ENCODE measurements at places on chromosomes 11 and 22. TPM values are rescaled to one million over a fixed set of nuclear protein-coding genes. Genes with fewer than 3 reads are reported as not detected.

GRCh38 chr22:45224331-45224730 is 16.4 kb downstream of the KIAA0930 start:
- no peak for DNase-seq

DNA sequence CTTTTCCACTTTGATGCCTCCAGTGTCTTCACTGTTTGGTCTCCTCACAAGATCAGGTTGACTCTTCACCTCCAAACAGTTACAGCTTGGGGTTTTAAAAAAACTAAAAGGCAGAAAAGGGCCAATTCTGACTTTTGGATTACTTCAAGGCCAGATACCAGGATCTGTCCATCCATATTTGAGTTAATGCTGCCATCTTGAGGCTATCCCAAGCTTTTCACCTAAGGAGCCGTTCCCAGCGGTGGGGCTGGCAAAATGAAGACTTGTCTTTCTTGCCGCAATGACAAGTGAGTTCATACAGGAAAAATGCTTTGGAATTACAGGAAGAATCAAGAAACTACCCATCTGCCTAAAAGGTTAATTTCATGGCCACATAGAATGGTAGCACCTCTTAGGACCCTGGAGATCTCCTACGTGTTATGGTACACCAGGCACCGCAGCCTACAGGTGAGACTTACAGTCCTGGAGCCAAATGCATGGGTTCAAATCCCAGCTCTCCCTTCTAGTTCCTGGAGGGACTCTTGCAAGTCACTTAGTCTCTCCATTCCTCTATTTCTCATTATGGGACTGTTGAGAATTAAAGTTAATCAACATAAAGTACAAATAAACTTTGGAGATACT is 6.0 kb upstream of the OR5B21 start:
- DNase-seq, result no peak

Gene MRE11
- total RNA-seq, result 11.0 TPM

- no peak for DNase-seq
Measured at GRCh38 chr11:35040221-35040942, 98.6 kb upstream of the CD44 start.

Gene RPS19BP1
- total RNA-seq, result 75.5 TPM

- no peak for DNase-seq
Measured at GRCh38 chr22:35656284-35656752, 8.1 kb downstream of the APOL6 start.

GRCh38 chr11:113587308-113587739 is 112.1 kb upstream of the DRD2 start:
- no peak for DNase-seq

GRCh38 chr11:2202900-2203439 is 31.4 kb upstream of the TH start:
- no peak for DNase-seq

All from right cardiac atrium (tissue), 5 donors.